ENCODE measurements at places on chromosomes 16 and 17.

DNA sequence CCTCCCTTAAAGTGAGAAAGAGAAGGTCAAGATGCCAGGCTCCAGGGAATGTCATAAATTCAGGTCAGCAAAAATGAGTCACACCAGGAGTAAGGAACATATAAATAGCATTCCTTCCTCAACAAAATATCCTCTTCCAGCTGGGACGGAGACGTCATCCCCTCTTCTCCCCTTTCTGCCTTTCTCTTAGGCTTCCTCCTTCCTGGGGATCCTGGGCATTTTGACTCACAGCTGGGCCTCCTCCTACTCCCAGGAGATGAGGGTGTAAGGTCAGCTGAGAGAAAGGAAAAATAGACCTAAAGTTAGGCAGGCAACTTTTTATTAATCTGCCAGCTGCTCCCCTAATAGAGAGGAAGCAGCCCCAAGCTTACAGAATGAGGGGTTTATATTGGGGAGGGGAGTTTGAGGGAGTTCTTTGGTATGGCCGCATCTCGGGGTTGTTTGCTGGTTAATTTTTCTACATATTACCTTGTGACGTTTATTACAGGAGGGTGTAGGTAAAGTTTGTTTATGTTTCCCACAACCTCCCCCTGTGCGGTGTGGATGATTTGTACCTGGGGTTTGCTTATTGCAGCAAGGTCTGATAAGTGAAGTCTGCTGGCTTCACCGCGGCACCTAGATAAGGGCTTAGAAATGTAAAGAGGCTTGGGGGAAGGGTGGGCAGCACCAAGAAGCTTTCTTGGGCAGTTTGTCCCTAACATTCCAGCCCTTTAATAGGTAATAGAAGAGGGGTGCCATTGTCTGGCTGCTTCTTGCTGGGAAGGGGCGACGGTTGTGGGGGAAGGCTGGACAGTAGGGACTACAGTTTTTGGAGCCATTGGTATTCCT lies 7.1 kb upstream of the ZNF747 start:
- DNase-seq: no peak

GRCh38 chr16:3781421-3781820 lies 64.1 kb upstream of the TRAP1 start:
- no peak for DNase-seq

- no peak for DNase-seq
Observed at GRCh38 chr16:58511933-58512815, 3.1 kb upstream of the SETD6 start.

DNA sequence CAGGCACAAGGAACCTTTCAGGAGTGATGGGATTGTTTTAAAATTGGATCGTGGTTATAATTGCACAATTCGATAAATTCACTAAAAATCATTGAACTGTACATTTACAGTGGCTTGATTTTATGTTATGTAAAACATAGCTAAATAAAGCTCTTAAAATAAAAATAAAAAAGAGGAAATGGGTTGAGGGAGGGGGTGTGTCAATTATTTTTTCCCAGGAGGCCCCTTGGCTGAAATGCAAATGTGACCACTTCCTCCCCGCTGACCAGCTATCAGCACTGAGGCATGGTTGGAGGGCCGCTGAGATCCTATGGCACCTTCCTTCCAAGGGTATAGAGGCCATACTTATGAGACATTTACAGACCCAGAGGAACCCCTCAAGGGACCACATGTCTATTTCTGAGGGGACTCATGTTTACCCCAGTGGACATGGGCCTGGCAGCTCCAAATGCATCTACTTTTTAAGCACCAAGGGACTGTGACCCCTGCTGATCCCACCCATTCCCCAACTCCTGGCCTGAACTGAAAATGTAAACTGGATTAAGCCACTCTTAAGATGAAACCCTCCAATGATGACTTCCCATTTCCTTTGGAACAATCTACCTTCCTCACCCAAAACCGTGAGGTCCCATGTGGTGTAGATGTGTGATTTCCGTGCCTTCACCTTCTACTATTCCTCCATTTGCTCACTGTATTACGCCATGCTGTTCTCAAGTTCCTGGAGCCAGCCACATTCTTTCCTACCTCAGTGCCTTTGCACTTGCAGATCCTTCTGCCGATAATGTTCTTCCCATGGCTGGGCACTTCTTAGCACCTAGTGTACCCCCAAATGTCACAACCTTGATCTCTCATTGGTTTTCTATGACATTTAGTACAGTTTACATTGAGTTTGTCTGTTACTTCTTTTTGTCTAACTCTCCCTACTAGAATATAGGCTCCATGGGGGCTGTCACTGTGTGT lies 2.8 kb upstream of the IL21R start:
- DNase-seq: no peak

DNA sequence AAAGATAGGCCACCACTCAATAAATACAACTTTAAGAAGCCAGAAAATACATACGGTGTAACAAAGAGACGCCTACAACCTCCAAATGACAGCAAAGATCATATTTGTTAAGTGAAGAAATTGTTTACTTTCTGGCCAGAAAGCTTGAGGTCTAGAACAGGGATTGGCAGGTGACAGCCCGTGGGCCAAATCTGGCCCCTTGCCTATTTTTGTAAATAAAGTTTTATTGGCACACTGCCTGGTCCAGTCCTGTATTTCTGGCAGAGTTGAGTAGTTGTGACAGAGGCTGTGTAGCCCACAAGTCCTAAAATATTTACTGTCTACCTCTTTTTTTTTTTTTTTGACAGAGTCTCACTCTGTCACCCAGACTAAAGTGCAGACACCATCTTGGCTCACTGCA lies 3.4 kb upstream of the CLEC19A start:
- DNase-seq: no peak

DNA sequence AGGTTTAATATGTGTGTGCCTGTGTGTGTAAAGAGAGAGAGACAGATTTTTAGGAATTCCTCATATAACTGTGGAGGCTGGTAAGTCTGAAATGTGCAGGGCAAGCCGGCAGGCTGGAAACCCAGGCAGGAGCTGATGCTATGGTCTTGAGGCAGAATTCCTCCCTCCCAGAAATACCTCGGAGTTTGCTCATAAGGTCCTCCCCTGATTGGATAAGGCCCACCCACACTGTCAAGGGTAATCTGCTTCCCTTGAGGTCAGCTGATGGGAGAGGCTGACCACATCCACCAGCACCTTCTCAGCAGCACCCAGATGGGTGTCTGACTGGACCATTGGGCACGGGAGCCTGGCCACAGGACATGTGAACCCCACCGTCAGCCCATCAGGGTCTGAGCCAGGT lies 42.4 kb downstream of the C16orf95 start:
- DNase-seq: no peak

DNA sequence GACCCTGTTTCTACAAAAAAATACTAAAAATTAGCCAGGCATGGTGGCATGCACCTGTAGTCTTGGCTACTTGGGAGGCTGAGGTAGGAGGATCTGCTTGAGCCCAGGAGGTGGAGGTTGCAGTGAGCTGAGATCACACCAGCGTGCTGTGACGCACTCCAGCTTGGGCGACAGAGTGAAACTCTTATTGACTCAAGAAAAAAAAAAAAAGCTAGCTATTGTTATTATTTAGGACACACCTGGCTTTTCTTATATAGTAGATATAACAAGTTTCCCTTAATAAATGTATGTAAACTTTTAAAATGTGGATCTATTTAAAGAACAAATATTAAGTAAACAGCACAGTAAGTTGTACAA lies 1.8 kb downstream of the RABEP2 start:
- no peak for DNase-seq

DNA sequence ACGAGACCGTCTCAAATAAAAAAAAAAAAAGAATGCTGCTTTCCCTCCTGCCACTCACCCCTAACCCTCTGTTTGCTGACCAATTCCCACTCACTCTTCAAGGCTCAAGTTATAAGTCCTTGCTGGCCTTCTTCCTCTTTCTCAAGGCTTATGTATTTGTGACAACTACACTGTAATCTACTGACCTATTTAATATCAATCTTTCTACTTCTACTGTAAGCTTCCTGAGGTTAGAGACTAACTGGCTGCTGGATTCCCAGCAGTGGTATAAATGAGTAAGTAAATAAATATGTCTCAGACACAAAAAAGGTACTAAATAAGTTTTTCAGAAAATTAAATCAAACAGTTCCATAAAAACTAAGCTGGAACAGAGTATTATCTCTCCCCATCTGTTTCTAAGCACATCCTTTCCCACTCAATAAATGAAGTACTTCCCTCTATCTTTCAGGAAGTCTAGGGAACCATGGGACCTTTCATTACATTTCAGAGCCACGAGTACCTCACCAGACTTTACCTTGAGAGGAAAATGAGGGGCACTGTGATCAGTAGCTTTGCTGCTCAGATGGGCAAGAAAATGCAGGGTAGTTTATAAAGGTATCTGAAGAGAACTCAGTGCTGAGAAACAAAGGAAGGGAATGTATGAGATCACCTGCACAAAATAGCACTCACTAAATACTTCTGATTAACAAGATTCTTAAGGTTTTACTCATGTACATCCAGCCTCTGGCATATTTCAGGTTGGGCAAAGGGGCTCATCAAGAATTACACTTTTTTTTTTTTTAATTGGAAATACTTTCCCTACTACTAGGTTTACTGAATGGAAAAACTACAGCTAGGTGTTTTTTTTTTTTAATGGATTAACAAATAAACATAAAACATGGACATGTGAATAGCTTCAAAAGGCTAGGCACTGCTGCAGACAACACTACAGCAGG lies 10.8 kb downstream of the SSH2 start:
- no peak for DNase-seq

DNA sequence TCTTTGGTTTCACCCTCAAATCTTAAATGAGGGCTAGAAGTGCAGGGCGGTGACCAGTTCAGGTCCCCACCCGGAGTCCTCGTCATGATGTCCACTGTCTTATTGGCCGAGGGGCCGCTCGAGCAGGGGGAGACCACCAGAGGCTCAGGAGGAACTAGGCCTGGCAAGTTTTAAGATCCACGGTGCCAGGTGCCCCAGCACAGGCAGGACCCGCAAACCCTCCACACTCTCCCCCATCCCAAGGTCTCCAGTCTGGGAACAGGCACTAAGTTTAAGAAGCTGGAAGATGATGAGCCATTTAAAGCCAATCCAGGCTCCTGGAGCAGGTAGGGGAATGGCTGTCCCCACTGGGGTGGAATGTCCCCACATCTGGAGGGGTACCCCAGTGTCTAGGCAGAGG lies 4.1 kb downstream of the DLX3 start:
- no peak for DNase-seq

- DNase-seq: no peak
Observed at GRCh38 chr16:82509691-82510430, 116.9 kb upstream of the CDH13 start.

DNA sequence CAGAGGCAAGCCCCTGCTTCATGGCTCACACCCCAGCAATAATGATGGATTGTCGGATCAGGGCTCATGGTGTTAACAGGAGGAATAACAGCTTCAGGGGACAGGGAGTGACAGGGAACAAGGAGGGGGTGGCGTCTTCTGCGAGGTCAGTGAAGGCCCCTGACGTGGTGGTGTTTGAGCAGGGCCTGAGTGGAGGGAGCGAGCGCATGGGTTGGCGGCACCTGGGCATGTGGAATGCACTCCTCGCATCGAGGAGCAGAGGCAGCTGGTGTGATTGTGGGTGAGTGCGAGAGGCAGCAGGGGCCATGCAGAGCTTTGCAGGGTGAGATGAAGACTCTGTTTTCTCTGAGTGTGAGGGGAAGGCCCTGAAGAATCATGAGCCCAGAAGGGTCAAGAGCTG lies 33.3 kb downstream of the CLUAP1 start:
- DNase-seq: no peak

DNA sequence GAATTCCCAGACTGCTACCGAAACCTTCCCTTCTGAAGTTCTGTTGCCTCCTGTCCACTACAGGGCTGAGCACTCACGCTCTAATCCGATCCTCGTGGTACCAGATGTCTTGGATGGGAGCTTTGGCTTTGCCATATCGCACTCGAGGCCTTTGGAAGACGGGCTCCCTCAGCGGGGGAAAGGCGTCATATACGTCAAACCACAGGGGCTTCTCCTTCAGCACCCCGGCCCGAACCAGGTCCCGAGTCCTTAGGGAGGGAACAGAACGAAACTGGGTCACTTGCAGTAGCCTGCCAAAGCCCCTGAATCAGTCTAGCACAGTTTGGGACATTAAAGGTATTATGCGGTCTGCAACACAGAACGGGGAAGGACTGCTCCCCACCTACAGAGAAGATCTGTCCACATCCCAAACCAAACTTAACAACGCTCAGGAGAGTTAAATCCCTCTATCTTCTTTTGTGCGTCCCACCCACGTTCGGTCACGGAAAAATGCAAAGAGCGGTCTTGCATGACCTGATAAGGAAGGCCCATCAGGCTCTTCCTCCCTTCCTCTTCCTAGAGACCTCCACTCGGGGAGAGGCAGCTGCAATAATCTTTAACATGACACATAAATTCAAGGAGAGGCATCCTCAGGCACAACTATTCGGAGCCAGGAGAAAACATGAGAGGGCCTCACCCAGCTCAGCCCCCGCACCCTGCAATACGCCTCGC lies 526 bp downstream of the MRPS23 start:
- no peak for DNase-seq

DNA sequence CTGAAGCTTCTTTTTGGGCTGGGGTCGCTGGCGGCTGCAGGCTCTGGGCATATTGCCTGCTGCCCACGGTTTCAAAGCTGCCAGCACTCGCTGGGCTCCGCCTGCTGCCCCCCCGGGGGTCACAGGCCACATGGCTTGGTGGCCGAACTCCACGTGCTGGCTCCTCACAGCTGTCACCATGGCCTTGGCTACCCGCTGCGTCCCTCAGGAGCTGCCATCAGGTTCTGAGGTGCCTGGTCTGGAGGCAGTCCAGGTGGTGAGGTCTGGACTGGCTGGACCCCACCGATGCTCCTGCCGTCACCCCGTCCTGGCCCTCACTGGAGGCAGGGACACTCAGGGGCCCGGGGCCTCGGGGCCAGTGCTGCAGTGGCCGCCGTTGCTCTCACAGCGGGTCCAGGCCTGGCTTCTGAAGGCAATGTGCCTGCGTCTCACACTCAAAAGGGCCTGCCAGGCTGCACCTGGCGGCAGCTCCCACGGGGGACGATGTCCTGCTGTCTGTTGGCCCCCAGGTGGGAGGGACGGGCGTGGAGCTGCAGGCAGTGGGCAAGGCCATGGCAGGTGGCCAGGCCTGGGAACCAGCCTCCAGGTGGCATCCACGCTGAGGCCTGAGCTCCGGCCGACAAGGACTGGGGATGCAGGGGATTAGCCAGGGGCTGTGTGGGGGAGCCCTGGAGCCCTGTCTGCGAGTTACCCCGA lies 13.3 kb downstream of the CAPN15 start:
- DNase-seq: no peak
